ENCODE measurements at places on chromosomes 2 and 18.
A peak's percentile ranks its signal among the peaks of the same experiment; 100 is the strongest.

DNA sequence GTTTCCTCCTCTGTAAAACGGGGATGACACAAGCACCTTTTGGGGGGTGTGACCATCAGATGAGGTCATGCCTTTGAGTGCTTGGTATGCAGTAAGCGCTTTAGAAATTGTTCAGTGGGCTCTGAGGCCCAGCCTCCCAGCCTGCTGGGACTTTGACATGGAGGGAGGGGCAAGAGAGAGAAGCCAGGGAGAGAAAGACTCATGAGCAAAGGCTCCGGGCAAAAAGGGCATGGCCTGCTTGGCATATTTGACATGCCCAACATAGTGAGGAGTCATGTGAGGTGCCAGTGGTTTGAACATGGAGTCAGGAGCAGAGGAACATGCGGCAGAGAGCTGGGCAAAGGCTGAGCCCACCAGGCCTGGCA, 14.0 kb downstream of the TNS1 start:
- no peak for DNase-seq

DNA sequence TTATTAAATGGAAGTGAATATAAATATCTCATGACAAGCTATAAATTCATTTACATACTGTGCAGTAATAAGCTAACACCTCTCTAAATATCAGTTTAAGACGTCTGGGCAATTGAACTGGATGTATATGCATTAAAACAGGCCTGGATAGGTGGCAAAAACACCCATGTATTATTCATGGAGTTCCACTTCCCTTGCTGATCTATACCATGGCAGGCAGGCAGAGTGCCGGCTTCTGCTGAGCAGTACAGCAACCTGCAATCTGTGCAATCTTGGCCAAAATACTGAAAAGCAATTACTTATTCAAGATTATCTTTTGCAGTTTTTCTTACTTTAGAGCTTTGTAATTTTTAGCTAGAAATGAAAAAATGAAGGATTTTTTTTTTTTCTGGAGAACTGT, 112.1 kb upstream of the PIEZO2 start:
- DNase-seq = no peak

GRCh38 chr18:57813245-57813644, 10.1 kb upstream of the ATP8B1 start:
- no peak for DNase-seq

DNA sequence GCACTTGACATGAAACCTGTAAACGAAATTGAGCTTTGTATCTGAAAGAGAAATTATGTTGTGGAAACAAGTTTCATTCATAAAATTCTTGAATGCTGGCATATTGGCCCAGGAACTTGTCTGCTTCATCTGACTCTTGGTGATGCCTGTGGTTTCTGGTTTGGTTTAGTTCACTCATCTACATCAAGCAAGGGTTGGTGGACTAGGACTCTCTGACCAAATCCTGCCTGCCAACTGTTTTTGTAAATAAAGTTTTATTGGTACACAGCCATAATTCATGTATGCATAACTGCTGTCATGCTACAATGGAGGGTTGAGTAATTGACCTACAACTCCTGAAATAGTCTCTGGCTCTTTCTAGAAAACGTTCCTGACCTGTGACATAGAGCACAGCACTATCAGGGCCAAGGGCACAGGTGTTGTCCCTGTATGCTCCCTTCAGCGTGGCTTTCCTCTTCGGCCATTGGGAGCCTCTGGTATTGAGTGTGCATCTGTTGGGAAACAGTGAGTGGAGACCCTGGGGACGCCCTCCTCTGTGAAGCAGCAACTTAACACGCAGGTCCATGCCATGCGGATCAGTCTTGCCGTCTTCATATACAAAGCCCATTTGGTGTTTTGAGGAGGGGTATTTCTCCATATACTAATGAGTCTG, 226.3 kb downstream of the SH3RF3 start:
- no peak for DNase-seq

GRCh38 chr2:127105656-127106456, 1.1 kb downstream of the BIN1 start:
- DNase-seq = peak; percentile 74

DNA sequence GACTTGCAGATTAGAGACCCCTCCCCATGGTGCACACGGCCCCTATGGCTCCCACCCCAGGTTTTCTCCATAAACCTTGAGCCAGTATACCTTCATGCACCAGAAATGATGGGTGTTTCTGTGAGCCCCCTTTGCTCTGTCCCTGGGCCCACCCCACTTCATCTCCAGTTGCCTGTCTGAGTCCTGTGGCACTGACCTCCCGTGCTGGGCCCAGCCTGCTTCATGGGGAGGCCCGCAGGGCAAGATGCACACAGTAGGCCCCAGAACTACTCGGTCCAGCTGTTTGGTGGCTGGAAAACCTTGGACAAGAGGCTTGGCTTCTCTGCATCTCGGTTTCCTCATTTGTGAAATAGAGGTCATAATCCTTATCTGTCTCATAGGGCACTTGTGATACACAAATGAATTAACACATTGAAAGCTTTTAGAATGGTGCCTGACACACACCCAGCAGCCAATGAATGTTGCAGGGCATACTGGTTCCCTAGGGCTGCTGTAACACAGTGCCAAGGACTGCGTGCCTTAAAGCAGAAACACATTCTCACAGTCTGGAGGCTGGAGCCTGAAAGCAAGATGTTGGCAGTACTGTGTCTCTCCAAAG, 58.4 kb downstream of the SH3BP4 start:
- DNase-seq = no peak

GRCh38 chr2:164655750-164656149, 34.5 kb upstream of the GRB14 start:
- no peak for DNase-seq

GRCh38 chr2:17835516-17835915, 19.3 kb downstream of the MSGN1 start:
- no peak for DNase-seq

GRCh38 chr2:96604104-96604503, 34.0 kb downstream of the KANSL3 start:
- no peak for DNase-seq

DNA sequence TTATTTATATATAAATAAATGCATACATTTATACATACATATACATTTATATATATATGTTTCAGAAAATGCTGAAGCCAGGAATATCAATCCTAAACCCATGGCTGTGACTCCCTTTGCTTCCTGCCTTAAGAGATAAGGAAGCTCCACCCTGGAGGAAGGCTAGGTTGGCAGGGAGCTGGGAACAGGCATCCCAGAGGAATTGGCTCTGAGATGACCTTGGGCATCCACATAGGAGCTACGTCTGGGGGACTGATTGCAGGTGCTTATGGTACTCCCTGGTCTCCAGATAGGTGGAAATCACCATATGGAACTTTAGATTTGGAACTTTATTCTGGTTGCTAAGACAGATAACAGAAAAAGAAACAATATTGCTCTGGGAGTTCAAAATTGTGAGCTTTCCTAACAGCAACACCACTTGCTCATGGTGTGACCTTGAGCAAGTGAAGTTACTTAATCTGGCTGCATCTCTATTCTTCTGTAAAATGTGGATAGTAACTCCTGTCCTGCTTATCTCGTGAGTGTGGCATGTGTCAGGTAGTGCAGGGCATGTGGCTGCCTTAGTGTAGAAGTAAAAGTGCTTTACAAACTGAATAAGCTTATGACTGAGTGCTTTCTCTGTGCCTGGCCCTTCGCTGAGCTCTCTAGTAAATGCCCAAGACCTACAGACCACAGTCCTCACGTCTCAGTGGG, 341.0 kb downstream of the MEIS1 start:
- no peak for DNase-seq

- DNase-seq = no peak
These were observed 54.5 kb downstream of the EPAS1 start for GRCh38 chr2:46351750-46352138.

DNA sequence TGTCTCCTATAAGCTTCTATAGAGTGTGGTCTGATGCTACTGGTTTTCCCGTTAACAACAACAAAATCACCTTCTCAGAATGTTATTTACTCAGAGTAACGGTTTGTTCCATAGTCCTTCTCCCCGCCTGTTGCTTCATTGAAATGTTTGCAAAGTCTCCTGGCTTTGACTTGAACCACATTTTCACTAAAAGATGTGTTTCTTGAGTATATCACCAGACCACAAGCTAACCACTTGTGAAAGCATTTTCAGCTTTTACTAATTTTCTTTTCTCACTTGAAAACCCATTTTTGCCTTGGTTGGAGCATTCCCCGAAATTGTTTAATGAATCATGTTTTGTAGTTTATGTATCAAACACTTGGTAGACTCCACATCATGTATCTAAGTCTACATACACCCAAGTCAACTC, 121.2 kb downstream of the DPP4 start:
- no peak for DNase-seq

GRCh38 chr2:203871371-203871983, 3.9 kb downstream of the CTLA4 start:
- no peak for DNase-seq

DNA sequence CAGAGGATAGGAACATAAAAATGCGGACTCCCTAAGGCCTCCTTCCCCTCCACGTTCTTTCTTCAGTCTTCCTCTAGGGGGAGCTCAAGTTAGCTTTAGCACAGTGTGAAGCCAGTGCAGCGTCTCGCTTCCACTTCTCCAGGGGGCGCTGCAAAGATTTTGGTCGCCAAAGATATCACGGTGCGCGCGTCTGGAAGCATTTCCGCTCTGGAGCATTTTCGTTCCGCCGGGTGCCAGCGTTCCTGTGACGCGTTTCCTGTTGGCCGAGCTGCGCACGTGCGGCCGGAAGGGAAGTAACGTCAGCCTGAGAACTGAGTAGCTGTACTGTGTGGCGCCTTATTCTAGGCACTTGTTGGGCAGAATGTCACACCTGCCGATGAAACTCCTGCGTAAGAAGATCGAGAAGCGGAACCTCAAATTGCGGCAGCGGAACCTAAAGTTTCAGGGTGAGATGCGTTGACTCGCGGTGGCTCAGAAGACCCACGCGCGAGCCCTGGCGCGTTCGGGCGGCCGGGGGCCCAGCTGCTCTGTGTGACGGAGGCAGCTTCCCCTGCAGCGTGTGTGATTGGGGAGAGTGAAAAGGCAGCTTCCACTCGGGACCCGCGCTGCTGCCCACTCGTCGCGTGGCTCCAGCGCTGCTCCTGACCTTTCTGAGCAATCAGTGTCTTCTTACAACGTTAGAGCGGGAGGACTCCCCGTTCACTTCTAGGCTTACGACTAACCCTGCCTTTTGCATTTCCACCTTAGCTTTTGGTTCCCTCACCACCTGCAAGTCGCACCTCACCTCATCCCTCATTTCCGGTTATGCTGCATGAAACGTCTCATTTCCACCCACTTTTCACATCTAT, at the start of gene DDX18:
DDX18 (plus strand) TSS at position 275 of the 848 bp plus-strand sequence; CDS start at position 362, 87 bp downstream.
- DNase-seq = peak; percentile 98

- no peak for DNase-seq
These were observed 87.0 kb upstream of the TMEM200C start for GRCh38 chr18:5982332-5982731.

- peak; percentile 82 for DNase-seq
These were observed 78.4 kb upstream of the MEX3C start for GRCh38 chr18:51275712-51276476.

- DNase-seq = no peak
These were observed 14.9 kb downstream of the ESPNL start for GRCh38 chr2:238114851-238115660.

DNA sequence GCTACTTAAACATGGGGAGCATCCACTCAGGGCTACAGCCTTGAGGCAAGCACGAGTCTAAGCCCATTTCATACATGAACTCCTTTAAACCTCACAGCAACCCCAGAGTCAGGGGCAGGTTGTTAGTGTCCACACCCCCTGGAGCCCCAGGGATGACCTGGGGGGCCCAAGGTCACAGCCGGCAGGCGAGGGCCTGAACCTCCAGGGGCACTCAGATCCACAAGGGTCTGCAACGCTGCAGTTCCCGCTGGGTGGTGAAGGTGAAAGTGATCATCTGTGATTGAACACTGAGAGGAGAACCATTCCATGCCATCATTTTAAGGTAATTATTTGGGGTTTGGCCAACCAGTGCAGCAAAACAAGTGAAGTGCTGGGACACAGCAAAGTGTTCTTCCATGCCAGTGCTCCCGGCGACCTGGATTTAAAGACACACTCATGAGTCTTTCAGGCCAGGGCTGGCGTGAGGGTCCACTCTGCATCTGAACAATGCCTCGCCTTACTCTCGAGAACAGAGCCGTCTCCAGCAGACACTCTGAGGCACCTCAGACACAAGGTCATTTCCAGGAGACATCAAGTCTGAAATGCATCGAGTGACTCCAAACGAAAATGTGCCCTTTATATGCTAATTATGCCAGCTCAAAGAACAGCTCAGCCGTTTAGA, 61.6 kb upstream of the SNTG2 start:
- DNase-seq = no peak

DNA sequence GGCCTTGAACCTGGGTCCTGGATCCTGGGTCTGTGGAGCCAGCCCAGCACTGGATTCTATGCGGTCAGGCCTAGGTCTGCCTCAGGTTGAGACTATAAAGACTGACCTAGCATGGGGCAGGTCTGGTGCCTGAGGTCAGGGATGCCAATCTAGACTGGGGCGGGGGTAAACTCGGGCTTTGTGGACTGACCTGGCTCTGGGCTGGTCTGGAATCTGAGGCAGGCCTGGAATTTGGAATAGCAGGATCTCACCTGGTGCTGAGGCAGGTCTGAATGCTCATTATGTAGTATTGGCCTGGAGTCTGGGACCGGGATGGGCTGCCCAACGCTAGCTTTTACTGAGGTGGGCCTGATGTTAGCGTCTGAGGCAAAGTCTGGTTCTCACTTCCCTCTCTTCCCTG, 256.0 kb downstream of the KIAA1328 start:
- no peak for DNase-seq

DNA sequence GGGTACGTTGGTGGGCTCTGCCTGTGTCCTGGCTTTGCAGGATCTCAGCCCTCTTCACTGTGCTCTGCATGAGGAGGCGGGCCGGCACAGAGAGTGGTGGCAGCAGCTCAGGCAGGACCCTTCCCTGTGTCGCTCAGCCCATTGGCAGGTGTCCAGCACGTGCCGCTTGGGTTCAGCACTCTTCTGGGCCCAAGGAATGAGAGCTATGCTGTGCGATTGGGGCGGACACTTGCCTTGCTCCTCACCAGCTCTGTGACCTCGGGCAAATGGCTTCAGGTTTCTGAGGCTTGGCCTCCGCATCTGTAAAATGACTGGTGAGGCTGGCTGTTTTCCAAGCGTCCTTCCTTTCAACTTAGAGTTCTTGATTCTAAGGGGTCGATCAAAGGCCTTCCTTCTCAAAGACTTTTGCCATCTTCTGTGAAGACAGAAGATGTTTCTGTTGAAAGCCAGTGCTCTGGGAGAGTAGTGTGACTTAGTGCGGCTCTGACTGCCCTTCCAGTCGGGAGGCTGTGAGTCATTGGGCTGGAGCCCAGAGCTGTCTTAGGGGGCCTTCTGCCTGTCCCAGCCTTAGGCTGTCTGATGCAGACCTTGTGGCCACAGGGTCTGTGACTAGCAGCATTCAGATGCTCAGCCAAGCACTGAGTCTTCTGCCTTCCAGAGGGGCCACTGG, 35.6 kb downstream of the GLI2 start:
- peak; percentile 69 for DNase-seq

DNA sequence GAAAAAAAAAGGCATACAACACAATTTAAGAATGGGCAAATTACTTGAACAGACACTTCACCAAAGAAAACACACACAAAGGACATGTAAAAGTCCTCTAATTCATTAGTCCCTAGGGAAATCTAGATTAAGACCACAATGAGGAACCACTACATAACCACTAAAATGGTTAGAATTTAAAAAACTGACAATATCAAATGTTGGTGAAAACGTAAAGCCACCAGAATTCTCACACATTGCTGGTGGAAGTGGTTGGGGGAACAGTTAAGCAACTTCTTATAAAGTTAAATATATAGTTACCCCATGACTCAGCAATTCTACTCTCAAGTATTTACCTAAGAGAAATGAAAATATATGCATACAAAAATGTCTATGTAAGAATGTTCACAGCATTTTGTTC, 11.8 kb downstream of the RTN4 start:
- DNase-seq = no peak
